ENCODE measurements at places on chromosomes 12 and 14.

DNA sequence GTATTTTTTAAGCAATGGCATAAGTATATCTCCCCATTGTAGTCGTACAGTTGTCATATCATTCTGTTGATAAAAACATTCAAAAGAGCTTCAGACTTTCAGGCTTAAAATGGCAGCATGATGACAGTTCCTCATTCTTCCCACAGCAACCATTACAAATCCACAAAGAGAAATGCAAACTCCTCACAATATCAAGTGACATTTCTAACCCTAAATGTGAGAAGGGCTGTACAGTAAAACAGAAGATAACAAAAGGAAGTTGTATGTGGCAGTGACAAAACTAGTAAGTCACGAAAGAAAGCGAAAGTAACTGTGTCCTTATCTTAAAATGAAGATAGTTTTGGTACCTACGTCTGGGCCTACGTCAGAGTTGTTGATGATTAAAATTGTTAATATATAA is 46.7 kb downstream of the GXYLT1 start:
- DNase-seq = no peak

- DNase-seq = no peak
Observed at GRCh38 chr14:72333357-72333756, 401.1 kb downstream of the RGS6 start.

DNA sequence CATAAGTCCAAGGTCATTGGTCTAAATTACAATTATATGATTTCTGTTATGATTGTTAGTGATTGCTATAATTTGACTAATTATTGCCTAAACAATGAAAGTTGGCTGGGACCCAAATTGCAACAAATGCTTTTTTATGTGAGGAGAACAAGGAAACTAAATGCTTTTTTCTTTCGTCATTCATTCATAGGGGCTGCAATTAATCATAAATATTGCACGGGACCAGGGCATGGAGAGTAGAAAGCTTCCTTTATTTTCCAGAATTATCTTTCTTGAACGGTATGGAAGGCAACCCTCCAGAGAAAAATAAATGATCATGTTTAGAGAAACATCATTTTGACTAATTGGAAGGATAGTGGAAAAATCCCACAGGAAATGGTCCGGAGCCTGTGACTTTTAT is 32.6 kb upstream of the ARHGAP5 start:
- no peak for DNase-seq

DNA sequence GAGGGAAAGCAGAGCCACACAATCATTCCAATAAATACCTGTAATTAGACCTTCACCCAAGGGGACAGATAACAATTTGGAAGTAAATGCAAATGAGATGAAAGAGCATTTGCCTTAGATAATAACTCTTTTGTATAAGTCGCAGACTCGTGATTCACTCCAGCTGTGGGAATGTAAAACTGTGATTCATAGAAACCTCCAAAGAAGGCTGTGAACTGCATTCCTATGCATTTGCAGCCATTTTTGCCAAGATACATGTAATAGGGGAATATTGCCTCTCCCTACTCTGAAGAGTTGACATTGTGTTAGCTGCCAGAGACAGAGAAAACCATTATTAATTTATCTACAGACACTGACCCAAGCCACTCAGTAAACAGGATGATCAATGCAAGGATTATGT is 181.9 kb upstream of the ARHGAP5 start:
- no peak for DNase-seq

- no peak for DNase-seq
Observed at GRCh38 chr12:124581307-124582107, 14.1 kb upstream of the NCOR2 start.

GRCh38 chr12:57299514-57300016 is 48.6 kb upstream of the STAC3 start:
- DNase-seq = no peak

DNA sequence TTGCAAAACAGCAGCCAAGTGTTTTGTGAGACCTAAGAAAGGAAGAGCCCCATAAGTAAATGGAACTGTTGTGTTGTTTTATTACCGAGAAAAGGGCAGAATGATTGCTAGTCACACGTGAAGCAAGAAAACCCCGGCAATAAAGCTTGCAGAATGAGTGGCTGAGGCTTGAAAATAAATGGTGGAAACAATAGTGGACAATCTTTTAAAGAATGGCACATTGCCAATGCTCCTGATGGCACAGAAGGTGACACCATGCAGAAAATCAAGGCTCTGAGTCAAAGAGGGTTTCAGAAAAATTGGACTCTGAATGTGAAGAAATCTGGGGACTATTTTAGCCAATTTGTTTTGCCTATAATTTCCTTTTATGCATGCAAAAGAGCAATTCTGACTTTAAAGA is 4.0 kb upstream of the AQP2 start:
- no peak for DNase-seq

GRCh38 chr12:5705791-5706190 is 239.3 kb downstream of the ANO2 start:
- DNase-seq = no peak

DNA sequence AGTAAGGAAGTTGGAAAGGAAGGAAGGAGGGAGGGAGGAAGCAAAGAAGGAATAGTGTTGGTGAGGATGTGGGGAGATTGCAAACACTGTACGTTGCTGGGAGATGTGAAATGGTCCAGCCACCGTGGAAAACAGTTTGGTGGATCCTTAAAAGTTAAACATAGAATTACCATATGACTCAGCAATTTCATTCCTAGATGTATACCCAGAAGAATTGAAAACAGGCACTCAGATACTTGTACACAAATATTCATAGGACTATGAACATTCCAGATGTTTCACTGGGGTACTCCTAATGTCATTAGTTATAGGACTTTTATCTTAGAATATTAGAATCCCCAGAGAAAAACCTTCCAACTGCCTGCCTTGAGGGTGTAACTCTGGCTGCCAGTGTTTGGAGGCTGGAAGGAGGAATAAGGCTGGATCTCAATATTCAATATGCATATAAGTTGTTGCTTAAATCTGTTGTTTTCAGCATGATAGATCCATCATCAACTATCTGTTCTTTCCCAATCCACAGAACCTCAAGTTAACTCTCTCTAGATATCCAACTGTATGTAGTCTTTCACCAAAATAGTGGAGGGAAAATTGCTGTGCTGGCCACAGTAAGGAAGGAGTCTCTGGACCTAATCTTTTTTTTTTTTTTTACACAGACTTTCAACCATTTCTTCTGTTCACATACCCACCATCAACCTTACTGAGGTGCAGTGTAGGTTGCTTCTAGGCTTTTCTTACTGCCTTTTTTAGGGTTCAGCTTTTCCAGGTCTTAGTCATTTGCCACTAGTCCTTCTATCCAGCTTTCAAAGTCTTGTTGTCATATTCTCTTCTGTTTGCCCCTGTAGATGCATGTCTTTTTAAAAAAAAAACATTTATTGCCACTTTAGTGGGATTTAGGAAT is 94.5 kb downstream of the DNAI7 start:
- no peak for DNase-seq

GRCh38 chr12:65208964-65209654 is 39.7 kb downstream of the LEMD3 start:
- DNase-seq = no peak

- DNase-seq = no peak
Observed at GRCh38 chr12:97790281-97790680, 327.7 kb downstream of the RMST start.

- DNase-seq = no peak
Observed at GRCh38 chr14:96671218-96671617, 126.0 kb upstream of the VRK1 start.

GRCh38 chr12:118164798-118165486 is 29.0 kb downstream of the PEBP1 start:
- peak; percentile 30 for DNase-seq

DNA sequence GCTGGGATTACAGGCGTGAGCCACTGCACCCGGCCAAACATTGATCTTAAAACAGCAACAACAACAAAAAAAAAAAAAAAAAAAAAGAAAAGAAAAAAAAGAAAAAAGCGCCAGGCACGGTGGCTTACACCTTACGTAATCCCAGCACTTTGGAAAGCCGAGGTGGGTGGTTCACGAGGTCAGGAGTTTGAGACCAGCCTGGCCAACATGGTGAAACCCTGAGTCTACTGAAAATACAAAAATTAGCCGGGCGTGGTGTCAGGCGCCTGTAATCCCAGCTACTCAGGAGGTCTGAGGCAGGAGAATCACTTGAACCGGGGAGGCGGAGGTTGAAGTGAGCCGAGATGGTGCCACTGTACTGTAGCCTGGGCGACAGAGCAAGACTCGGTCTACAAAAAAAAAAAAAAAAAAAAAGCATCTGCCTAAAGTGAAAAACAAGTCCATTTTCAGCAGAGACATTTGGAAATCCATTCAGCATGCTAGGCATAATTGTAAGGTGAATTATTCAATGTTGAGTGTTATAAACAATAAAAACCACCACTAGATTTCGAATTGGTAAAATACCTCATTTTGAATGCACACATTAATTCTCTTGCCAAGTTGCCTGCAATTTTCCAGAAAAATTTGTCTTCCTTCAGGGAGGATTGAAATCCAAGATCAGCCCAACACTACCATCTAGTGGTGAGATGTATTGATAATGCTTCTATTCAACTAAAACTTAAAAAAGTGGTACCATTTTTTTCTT is 8.0 kb upstream of the CERS5 start:
- DNase-seq = peak; percentile 80

All from NCI-H774 (cell line).